Pulmonary artery endothelial cell (primary cell): ENCODE measurements at places on chromosomes 1 and 21. TPM values are rescaled to one million over a fixed set of nuclear protein-coding genes. Genes with fewer than 3 reads are reported as not detected.

DNA sequence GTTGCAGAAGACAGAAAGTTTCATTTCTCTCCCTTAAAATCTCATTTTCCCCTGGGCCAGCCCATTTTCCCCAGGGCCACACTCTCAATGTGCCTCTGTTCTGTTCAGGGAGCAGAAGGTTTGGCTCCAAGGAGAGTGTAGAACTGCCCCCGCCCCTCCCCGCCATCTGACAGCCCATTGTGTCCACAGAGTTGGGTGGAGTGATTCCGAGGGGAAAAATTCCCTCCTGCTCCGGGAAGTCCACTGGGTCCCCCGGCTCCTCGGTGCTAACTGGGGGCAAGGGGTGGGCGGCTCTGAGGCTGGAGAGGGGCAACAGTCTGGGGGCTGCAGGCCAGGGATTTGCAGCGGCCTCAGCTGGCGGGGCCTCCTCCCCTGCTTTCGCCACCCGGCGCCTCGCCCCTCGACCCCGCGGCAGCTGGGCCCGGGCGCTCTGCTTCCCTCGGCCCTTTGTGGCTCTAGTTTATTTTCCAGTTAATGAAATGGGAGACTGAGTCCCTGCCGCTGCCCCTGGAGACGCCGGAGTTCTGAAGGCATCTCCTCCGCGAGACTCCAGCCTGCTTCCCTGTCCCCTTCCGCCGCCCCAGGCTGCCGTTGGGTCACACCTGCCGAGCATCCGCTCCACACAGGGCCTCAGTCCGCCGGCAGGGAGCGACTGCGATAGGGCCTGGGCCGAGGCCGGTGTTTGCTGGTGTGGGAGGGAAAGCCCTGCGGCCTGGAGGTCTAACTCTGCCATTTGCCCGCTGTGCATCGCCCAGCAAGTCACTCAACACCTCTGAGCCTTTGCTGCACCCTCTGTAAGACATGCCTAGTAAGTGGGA, 14.7 kb upstream of the KIRREL1 start:
- no peak for DNase-seq

DNA sequence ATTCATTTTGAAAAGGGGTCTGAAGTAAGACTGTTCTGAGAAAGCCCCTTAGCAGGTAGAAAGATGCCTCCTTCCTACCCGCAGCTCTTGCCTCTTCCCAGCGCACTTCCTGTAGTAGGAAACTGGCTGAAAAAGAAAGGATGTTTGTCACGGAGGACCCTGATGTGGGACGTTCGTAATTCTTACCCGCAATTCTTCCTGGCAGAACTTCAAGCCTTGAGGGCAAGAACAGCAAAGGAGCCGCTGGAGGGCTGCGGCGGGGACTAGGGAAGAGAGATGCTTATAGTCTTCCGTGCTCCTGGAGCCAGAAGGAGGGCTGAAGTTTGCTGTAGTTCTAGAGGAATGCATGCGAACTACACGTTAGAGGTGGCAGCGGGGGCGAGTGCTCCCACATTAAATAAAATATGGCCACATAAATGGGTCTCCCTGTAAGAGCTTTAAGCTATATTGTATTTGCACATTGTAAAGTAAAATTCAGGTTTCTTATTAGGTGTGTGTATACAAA, 6.3 kb downstream of the C1orf53 start:
- DNase-seq, result no peak

GRCh38 chr1:216804111-216804510, 80.9 kb upstream of the ESRRG start:
- no peak for DNase-seq

GRCh38 chr1:186304982-186305949, 69.8 kb downstream of the TPR start:
- no peak for DNase-seq

- DNase-seq, result no peak
These were observed 2.5 kb upstream of the TRPM2 start for GRCh38 chr21:44350773-44351481.

GRCh38 chr1:39990428-39990827, 35.5 kb downstream of the MFSD2A start:
- no peak for DNase-seq

The TTLL7 gene
- 4.2 and 11.1 TPM in 2 replicates for total RNA-seq

The DNAJC28 gene
- total RNA-seq, result 0.79 and 1.2 TPM in 2 replicates

DNA sequence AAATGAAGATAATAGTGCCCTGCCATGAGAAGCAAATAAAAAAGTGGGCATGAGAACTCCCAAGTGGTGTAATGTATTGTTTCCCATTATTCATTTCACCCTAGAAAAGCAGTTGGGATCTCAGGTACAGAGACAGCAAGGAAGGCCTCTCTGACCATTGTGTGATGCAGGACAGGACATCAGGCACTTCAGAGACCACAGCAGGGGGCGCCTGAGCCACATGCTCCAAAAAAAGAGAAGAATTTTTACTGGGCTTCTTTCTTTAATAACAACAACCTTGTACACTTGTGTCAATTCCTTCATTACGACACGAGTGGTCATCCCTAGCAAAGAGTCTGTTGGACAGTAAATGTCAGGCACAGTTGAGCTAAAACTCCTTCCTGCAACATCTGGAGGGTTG, 533.3 kb downstream of the OMA1 start:
- no peak for DNase-seq
